CD8-positive, alpha-beta memory T cell (primary cell): ENCODE measurements at places on chromosomes 7 and 10.

DNA sequence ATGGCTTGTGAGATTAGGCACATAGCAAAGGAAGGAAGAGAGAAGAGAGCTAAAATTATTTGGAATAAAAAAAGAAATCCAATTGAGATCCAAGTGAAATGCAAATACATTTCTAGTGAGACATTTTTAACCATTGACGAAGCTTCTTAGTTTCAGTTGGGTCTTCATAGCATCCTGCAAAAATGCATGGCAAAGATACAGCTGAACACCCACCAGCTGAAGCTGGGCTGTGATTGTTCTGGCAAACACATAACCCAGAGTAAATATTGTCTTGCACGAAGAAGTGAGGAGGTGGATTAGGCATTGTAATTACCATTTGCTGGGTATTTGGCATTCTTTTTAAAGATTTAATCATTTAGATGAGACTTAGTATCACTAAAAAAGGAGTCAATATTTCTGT is 409.4 kb downstream of the GRM8 start:
- DNase-seq, result no peak

- DNase-seq, result no peak
Measured at GRCh38 chr10:93813507-93814465, 56.0 kb downstream of the LGI1 start.

- no peak for DNase-seq
Measured at GRCh38 chr7:130377178-130377577, 3.1 kb upstream of the CPA1 start.

DNA sequence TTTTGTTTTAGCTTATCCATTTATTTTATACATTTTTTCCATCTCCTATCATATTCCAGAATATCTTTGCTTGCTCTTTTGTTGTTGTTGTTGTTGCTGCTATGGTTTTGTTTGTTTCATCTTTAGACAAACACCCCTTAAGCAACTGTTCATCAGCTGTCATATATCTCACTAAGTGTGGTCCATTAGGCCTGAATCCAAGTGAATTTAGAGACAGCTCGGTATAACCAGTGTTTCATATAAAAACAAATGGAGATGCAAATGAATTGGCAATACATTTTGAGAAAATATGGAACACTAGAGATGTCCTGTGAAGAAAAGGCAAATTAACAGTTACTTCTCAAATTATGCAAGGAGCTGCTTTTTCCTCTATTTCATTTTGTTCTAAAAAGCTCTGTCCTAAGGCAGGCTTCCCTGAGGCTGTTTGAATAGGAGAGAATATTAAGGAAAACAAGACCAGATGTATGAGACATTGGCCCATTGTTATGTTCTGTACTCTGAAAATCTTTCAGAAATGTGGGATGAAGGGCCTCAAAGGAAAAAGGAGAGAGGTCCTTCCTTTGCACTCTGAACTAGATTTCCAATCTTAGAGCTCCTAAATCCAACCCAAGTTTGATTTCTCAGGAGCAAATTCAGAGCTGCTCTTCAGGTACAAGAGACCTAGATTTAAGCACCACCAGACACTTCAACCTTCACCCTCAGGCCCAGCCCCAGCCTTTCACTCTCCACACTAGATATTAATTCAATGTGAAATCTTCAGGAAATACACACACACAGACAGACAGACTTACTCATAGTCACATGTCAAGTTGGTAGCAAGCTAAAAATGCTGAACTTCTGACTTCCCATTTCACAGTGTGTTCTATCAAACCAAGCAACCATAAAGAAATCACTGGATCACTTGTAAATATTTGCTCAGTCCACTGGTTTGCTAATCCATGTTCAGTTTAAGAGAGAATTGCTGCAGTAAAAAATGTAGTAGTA is 5.4 kb downstream of the TFEC start:
- no peak for DNase-seq

DNA sequence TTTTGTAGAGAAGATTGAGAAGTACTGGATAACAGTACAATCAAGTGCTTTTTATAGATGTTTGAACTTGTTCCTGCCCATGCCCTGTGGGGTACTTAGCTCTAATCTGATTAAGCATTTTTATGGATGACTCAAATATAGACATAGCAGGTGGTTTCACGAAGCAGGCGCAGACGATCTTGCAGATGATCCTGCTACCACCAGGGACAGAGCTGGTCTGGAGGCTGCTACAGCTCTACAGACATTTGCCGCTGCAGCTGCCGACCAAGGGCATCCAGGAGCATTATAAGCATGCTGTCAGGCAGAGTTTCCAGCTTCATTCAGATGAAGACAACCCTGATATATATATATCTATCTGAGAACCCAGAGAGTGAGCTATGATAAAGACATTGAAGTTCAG is 650.4 kb downstream of the NXPH1 start:
- DNase-seq, result no peak

DNA sequence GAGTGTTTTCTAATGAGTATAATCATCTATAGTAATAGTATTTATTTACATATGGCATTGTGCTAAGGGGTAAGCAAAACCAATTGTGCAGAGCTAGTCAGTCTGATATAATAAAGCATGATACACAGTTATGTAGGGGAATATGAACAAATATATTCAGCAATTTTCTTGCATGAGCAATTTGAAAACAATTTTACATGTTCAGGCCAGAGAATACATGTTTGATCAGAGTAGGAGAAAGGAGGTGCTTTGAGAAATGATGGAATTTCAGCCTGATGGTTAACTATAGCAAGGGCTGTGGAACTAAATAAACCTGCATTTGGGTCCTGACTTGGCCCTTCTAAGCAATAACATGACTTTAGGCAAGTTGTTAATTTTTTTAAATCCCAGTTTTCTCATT is 214.5 kb downstream of the TWIST1 start:
- DNase-seq, result no peak

DNA sequence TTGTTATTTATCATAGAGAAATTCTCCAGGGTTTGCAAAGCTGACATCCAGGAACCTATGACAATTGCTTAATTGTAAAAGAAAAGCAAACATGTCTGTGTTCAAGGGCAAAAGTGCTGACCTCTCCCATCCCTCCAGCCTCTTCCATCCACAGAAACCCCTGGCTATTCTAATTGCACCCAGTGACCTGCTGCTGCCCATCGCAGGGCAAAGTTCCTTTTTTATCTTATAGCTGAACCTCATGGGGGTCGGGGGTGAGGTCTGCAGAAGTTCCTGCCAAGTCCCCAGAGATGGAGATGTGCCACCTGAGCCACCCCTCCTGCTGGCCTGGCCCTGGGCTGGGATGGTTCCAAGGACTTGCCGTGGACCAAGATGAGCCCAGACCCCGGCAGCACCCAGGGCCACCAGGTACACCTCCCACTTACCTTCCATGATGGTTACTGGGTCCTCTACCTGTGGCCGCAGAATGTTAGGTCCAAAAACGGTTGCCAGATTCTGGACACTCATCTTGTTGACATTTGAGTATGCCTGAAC is 146.5 kb downstream of the MAPK8 start:
- DNase-seq, result no peak
